ENCODE measurements at places on chromosomes 11 and 22.

- no peak for DNase-seq
Observed at GRCh38 chr11:128786507-128786906, 80.6 kb downstream of the KCNJ1 start.

- peak; percentile 40 for DNase-seq
Observed at GRCh38 chr11:114315749-114316368, 19.7 kb downstream of the NNMT start.

GRCh38 chr11:66555416-66555815, 8.7 kb downstream of the ACTN3 start:
- DNase-seq = no peak

GRCh38 chr11:76167590-76167989, 38.7 kb downstream of the WNT11 start:
- DNase-seq = no peak

GRCh38 chr22:36284171-36284571, 31.2 kb downstream of the APOL1 start:
- DNase-seq = no peak

DNA sequence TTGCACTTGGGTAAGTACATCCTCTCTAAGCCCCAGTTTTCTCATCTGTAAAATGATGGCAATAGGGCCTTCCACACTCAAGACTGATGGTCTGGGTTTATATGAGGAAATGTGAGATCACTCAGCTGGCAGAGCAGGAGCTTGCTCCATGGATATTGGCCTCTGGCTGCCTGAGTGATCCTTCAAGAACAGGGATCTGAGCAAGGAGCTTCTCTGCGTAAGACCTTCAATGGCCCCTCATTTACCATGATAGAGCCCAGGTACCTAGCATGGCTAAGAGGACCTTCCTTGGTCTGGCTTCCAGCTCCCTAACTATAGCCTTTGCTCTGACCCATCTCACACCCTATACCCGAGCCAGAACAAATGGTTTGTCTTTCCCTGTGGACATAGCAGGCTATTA, 5.5 kb downstream of the ROBO4 start:
- no peak for DNase-seq

DNA sequence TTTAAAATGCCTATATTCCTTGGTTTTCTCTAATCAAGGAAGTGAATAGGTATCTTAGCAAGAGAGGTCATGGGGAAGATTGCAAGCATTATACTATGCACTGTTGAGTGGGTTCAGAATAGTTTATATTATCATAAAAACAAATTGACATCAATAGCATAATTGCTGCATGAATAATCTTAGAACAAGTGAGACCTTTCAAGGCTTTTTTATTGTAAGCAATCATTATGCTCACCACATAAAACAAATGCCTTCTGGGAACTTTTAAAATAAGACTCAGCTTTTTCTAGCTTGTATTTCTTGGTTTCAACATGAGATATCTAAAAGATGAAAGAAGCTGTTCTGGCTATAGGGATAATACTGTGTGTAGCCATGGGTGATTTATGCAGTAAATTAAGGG, 135.6 kb upstream of the ZC3H12C start:
- no peak for DNase-seq

GRCh38 chr11:12287374-12288211, 89.8 kb upstream of the PARVA start:
- DNase-seq = peak; percentile 99

- DNase-seq = no peak
Observed at GRCh38 chr22:39725351-39726035, 154.9 kb downstream of the CACNA1I start.

- DNase-seq = no peak
Observed at GRCh38 chr11:3675971-3676370, 4.8 kb upstream of the CHRNA10 start.

DNA sequence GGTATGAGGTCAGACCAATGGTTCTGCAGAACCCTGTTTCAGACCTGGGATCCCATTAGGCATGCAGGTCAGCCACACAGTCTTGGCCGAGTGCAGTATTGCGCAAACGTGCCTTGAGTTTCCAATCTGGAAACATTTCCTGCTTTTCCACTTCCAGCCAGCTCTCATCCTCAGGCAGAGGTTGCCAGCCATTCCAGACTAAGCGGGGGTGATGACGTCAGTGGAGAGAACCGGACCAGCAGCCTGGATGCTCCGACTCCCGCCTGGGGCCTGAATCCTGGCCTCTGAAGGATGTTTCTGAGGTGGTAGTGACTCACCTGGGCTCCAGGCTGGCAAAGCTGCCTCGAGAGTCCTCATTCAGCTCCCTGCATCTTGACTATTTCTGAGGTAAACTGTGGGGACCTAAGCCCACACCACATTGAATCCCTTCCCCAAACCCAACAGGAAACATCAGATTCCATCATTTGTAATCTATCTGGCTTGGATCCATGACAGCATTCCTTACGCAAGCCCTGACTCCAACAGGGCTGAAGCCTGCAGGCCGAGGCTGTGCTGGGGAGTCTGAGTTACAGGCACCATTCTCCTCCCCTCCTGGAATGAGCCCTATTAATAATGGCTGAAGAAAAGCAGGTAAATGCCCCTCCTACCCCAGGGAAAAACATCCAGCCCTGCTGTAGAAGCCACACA, 83.0 kb downstream of the ABTB2 start:
- DNase-seq = peak; percentile 100

- DNase-seq = peak; percentile 78
Observed at GRCh38 chr11:83257761-83258168, 28.4 kb downstream of the CCDC90B start.

- DNase-seq = peak; percentile 8
Observed at GRCh38 chr22:20084547-20085413, 4.7 kb downstream of the DGCR8 start.

DNA sequence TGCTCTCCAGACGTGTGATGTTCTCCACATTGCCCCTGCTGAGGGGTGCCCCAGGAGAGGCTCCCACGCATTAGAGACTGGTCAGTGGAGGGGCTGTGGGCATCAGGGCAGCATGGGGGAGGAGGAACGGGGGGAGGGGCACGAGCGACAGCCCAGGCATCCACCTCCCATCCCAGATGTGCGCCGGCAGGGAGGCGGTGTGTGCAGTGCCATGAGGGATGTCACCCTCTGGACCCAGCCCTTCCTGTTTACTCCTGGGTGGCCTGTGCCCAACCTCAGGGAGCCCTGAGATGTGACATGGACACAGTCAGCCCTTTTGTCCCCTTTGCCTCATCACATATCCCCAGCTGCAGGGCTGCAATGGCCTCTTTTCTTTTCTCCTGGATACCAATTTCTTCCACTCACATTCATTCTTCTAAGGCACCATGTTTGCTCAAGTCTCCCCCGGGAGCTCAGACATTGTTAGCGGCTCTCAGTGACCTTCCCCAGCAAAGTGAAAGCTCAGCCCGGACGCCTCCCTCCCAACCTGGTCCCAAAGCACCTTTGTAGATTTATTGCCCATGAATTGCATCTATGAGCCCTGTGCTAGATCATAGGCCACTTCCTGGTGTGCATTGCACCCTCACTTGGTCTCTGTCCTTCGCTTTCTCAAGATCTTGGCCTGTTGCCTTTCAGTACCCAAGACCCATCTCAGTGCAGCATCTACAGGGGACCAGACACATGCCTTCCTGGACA, 150.6 kb downstream of the CEP164 start:
- no peak for DNase-seq

GRCh38 chr22:43720716-43721115, 91.4 kb downstream of the EFCAB6 start:
- no peak for DNase-seq

Data from fibroblast of the aortic adventitia (primary cell).